ENCODE measurements at places on chromosomes 1 and 21. TPM values are rescaled to one million over a fixed set of nuclear protein-coding genes. Genes with fewer than 3 reads are reported as not detected.

- DNase-seq = peak; percentile 40
These were observed 6.6 kb upstream of the DOP1B start for GRCh38 chr21:36149788-36150711.

DNA sequence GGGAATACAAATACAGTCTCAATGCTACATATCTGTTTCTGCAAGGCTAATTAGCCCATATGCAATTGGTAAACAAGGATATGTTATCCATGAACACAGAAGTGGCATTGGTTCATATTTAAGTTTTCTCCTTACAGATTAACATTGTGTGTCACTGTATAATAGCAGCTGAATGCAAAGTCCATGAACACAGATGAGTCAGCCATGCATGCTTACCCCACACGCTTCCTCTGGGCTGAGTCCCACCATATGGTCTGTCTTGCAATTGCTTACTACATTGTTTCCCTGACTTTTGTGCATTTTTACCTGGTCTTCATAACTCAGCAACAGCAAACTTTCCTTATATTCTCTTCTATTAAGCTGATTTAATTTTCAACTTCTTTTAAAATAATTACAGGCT, 41.5 kb upstream of the TSNAX start:
- peak; percentile 19 for DNase-seq

CELA2A gene
- polyA plus RNA-seq = not detected

DNA sequence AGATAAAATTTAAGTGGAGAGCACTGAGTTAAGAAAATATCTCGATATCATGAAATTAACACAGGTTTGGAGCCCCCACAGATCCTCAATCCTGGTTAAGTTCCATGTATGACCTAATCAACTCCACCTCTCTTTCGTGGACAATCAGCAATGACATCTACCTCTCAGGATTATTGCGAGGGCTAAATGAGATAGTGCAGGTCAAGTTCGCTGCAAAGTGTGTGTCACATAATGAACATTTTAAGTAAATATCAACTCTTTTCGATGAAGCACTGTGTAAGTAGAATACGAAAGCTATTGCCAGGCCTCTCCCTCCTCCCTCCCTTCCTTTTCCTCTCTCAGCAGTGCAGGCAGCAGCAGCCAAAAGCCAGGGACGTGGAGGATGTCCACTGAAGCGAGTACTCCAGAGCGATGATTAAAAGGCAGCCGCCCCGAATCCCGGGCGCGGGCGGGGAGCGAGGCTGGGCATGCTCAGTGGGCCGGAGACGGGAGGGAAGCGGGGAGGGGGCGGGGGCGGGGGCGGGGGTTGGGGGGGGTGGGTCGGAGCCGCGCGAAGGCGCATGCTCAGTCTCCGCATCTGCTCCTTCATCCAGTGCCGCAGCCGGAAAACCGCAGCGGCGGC, at the start of gene CAMSAP2:
Gene CAMSAP2, plus strand, starts transcription at position 567 of the 622 bp plus-strand sequence. CDS start 935 bp downstream, outside the sequence.
- DNase-seq = peak; percentile 89

FRRS1 gene
- polyA plus RNA-seq = 1.1 TPM

- no peak for DNase-seq
These were observed 2.0 kb downstream of the FCER1G start for GRCh38 chr1:161216945-161217712.

INSRR gene
- not detected for polyA plus RNA-seq

KRTAP10-5 gene
- not detected for polyA plus RNA-seq

DNA sequence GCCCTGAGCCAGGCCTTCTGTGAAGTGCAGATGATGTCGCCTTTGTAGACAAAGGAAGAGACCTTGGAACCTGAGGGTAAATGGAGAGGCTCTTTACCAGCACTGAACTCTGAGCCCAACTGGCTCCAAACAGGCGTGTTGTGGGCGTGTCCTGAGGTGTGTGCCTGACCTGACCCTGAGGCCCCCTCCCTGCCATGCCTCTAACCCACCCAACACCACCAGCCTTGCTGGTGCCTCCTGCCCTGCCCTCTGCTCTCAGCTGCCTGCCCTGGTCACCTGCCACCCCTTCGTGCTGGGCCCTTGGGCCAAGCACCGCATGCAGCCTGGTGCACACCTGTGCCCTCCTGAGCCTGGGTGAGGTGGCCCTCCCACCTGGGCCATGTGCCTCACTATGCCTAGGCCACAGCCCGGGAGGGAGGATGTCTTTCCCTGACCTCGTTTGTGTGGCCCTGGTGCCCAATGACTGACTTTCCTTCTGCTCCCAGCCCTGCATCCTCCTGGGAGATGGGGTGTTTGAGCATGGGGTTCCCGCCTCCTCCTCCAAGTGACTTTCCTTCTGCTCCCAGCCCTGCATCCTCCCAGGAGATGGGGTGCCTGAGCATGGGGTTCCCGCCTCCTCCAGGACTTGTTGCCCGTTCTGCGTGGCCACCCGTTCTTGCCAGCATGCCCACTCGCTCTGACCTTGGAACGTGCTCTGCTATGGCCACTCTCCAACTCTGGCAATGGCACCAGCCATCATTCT, 157.0 kb downstream of the PCBP3 start:
- no peak for DNase-seq

GRCh38 chr1:25906644-25907300, 553 bp upstream of the STMN1 start:
- no peak for DNase-seq

DNA sequence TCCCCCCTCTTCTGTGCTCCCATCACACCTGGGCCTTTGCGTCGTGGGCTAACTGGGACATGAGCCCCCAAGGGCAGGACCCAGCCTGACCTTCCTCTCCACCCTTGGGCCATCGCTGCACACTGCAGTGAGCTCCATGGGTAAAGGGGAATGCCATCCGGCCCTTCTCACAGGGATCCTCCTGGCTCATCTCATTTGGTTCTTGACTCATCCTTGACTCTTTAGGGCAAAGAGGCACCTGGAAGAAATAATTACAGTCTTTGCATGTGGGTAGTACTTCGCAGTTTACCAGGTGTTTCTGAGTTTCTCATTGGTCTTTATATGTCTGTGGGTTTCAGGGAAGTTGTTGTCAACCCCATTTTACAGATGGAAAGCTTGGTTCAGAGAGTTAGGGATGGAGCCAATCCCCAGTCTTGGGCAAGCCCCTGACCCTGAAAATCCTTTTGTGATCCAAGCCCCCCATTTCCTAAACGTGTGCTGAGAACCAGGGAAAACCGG, 59.3 kb upstream of the ID3 start:
- DNase-seq = no peak

Data from endothelial cell of umbilical vein (primary cell).